Stimulated activated CD8-positive, alpha-beta memory T cell treated with anti-CD3 and anti-CD28 coated beads, Interleukin-4, amount 100 ng/mL, for 1 hour (primary cell): ENCODE measurements at places on chromosomes 2 and 18.

GRCh38 chr18:51235009-51235789, 37.7 kb upstream of the MEX3C start:
- DNase-seq = no peak

DNA sequence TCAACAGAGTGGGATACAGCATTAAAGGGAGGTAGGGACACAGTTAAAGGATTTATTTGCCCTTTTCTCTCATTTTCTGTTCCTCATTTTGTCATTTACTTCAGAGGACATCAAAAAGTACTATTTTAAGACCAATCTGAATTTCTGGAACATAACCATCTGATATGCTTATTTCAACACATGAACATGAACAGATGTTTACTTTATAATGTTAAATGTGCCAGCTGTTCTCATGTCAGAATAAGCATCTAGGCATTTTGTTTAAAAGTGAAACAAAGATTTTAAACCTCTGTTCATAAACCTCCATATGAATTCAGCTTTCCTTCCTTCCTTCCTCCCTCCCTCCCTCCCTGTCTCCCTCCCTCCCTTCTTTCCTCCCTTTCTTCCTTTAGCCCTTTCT, 677.7 kb downstream of the CNTNAP5 start:
- no peak for DNase-seq

- DNase-seq = no peak
Observed at GRCh38 chr2:53558867-53559266, 208.7 kb upstream of the CHAC2 start.

- no peak for DNase-seq
Observed at GRCh38 chr2:179250095-179250494, 14.5 kb downstream of the SESTD1 start.

GRCh38 chr2:237870754-237871651, 11.6 kb downstream of the RAMP1 start:
- no peak for DNase-seq

DNA sequence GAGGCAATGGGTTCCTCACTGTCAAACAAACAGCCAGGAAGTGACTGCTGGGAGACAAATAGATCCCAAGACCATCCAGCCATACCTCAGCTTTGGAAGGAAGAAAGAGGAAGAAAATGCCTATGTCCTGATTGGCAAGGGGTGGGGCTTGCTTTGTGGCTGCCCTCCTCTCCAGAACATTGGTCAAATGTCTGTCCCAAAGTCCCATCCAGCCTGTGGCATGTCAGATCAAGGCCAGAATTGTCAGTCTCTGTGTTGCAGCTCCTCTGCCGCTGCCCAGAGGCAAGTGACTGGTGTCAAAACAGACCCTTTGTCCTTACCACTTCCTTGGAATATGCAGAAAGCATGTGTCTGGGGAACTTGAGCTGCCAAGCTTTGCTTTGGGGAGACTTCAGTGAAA, 63.0 kb upstream of the SMAD2 start:
- no peak for DNase-seq

DNA sequence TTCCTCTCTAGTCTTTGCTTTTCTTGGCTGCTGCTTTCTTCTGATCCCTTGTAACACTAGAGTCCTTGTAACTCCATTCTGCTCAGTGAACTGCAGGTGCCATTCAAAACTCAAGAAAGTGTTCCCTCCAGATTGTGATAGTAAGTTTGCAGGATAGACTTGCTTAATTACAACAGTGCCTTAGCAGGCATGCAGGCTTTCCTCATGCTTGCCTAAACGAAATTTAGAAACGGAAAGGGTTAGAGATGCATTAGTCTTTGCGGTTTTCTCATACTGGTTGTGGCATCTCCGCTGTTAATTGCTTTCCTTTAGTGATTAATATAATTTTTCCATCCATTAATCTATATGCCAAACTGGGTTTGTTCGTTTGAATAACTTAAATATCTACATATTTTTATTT, 82.9 kb downstream of the DOK6 start:
- no peak for DNase-seq

DNA sequence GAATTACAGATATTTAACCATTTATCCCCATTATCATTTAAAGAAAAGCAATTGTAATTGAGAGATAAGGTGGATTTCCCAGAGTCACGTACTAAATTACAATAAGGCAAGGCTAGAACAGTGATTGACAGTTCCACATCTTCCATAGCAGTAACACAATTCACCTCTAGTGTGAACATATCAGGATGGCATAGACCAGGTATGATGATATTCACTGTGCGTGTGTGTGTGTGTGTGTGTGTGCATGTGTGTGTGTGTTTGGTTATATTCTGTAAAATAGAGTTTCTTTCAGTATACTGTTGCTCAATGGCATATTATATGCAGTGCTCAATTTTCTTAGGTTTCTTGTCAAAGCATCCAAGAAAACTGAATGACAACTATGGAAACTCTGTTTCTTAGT, 1.7 kb downstream of the SCN2A start:
- DNase-seq = no peak

GRCh38 chr2:206548383-206548782, 93.9 kb upstream of the FAM237A start:
- DNase-seq = no peak

GRCh38 chr18:48818329-48819254, 132.2 kb downstream of the SMAD7 start:
- DNase-seq = no peak

DNA sequence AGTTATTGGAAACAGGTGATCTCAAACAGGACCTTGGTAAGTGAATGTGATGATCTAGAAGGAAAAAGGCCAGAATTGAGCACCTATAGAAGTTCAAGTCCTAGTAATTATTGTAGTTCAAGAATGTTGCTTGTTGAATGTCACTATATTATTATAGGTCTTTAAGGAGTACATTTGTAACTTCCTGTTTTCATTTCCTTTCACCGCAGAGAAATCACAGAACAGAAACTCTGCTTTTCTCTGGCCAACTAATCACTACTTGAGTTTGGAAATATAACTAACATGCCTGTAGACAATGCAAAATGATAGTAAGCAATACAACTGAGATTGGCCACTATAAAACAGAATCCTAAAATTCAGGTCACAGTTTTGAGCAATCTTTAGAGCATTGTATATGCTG, 61.8 kb upstream of the EFEMP1 start:
- no peak for DNase-seq
